Esophagus muscularis mucosa (tissue), 4 donors: ENCODE measurements at places on chromosomes 5 and 9. TPM values are rescaled to one million over a fixed set of nuclear protein-coding genes. Genes with fewer than 3 reads are reported as not detected.

DNA sequence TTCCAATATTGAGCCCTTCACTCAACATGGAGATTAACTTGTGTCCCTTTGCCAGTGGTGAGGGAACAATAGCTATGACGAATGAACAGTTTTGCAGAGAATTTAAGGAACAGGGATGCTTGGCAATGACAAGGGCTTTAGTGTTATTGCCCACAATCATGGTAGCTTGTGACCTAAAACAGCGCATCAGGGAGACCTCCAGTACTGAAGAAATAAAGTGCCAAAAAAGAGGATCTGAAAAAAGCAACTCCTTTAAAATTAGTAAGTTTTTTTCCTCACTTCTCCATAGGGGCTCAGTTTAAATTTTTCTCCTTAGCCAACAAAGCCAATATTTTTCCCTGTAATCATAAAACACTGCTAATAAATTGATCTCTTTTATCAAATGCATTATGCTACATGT lies 41.8 kb upstream of the PAM start:
- no peak overlapping the region for H3K27ac ChIP-seq
- no peak for DNase-seq
- no peaks in the 10 kb centered on the region for H3K36me3 ChIP-seq
- no peaks in the 10 kb centered on the region for H3K4me1 ChIP-seq

The CTXN3 gene
- not detected for total RNA-seq

DNA sequence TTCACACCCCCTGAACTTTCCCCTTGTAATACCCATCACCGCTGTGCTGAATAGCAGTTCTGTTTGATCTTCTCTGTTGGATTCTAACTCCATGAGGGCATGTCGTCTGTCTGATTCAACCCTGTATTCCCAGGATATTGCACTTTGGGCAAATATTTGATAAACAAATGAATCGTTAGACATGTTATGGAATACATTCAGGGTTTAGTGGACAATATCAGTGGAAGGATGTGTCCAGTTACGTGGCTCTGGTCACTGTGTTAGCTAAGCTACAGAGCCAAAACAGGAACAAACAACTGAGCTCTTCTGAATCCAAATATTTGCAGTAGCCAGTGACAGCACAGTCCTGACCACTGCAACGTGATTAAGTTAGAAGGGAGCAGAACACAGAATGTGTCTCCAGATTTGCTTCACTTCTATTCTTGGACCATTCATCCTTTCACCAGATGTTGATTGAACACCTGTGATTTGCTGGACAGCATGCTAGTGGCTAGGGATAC lies 13.2 kb downstream of the ANGPTL2 start:
- no peaks in the 10 kb centered on the region for H3K36me3 ChIP-seq
- peak overlapping the region; percentile 36 for H3K27ac ChIP-seq
- no peak overlapping the region for H3K4me3 ChIP-seq
- H3K27me3 ChIP-seq: no peaks in the 10 kb centered on the region
- no peak for DNase-seq

The ASTN2 gene
- 4.2 TPM for total RNA-seq
